ENCODE measurements at places on chromosomes 5 and 9. TPM values are rescaled to one million over a fixed set of nuclear protein-coding genes. Genes with fewer than 3 reads are reported as not detected.

DNA sequence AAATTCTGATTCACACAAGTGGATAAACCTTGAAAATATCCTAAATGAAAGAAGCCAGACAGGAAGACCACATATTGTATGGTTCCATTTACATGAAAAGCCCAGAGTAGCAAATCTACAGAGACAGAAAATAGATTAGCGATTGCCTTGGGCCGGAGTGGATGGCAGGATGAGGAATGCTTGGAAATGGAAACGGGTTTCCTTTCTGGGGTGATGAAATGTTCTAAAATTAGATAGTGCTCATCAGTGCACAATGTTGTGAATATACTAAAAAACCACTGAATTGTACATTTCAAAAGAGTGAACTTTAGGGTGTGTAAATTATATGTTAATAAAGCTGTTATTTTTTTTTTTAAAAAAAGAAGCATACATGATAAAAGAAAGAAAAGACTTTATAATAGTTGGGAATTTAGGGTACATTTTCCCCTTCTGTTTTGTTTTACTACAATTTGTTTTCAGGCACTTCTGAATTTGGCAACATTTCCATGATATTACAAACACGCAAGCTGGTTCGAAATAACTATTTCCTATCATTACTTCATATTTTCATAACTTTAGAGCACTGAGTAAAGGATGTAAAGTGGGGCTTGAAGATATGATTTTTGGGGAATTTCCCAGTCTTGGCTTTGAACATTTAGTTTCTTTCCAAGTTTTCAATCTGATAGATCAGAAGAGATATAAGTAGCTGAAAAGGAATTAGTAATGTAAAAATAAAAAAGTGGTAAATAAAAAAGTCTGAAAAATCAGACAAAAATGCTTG is 23.9 kb downstream of the SLC35A4 start:
- no peak for DNase-seq
- H3K4me1 ChIP-seq = no peaks in the 10 kb centered on the region
- no peaks in the 10 kb centered on the region for H3K36me3 ChIP-seq
- no peak overlapping the region for H3K4me3 ChIP-seq
- H3K27me3 ChIP-seq = no peaks in the 10 kb centered on the region
- H3K27ac ChIP-seq = no peak overlapping the region

- peaks cover 5% of the 10 kb centered on the region for H3K4me1 ChIP-seq
- H3K27me3 ChIP-seq = no peaks in the 10 kb centered on the region
- peaks cover 30% of the 10 kb centered on the region for H3K36me3 ChIP-seq
- H3K4me3 ChIP-seq = no peak overlapping the region
- no peak for DNase-seq
Measured at GRCh38 chr9:124412228-124412575, 3.0 kb downstream of the PSMB7 start.

GRCh38 chr9:107597743-107598217 is 108.2 kb upstream of the KLF4 start:
- no peak overlapping the region for H3K27ac ChIP-seq
- no peaks in the 10 kb centered on the region for H3K27me3 ChIP-seq
- H3K36me3 ChIP-seq = no peaks in the 10 kb centered on the region

DNA sequence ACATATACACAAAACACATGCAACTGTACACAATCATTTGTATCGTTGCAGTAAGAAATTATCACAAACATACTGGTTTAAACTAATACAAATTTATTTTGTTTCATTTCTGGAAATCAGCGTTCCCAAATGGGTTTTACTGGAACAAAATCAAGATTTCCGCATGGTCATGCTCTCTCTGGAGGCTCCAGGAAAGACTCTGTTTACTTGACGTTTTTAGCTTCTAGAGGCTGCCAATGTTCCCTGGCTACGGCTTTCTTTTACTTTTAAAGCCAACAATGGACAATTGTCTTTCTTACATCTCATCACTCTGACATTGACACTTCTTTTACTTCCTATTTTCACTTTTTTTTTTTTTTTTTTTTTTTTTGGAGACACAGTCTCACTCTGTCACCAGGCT is 793.1 kb downstream of the CDH9 start:
- H3K27ac ChIP-seq = no peak overlapping the region
- no peaks in the 10 kb centered on the region for H3K27me3 ChIP-seq
- H3K4me3 ChIP-seq = no peak overlapping the region
- DNase-seq = no peak
- H3K4me1 ChIP-seq = no peaks in the 10 kb centered on the region
- no peaks in the 10 kb centered on the region for H3K36me3 ChIP-seq

GRCh38 chr9:87599901-87600610 is 102.4 kb downstream of the DAPK1 start:
- no peak for DNase-seq
- H3K36me3 ChIP-seq = no peaks in the 10 kb centered on the region
- no peak overlapping the region for H3K27ac ChIP-seq

DNA sequence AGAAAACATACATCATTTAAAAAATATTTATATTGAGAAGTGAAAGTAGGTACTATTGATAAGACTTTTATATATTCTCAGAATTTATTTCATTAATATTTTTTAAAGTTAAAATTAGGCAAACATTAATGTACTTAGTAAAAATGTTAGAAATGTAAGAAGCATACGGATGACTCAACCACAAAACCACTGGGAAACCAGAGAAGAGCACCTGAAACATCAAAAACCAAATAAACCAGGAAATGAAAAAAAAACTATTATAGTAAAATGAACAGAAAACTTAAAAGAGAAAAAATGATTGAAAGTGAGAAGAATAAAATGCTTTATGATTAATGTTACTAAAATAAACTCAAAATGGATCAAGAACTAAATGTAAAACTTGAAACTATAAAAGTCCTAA is 233.2 kb upstream of the DAB2 start:
- no peak for DNase-seq
- H3K27ac ChIP-seq = no peak overlapping the region
- no peak overlapping the region for H3K4me3 ChIP-seq
- no peaks in the 10 kb centered on the region for H3K27me3 ChIP-seq
- H3K36me3 ChIP-seq = no peaks in the 10 kb centered on the region
- H3K4me1 ChIP-seq = peaks cover 12% of the 10 kb centered on the region

GRCh38 chr5:142364251-142365145 is 39.7 kb upstream of the SPRY4 start:
- no peak overlapping the region for H3K4me3 ChIP-seq
- no peaks in the 10 kb centered on the region for H3K36me3 ChIP-seq
- H3K27ac ChIP-seq = no peak overlapping the region
- H3K4me1 ChIP-seq = peaks cover 8% of the 10 kb centered on the region
- H3K27me3 ChIP-seq = peaks cover 17% of the 10 kb centered on the region

GRCh38 chr5:57902095-57902494 is 419.5 kb upstream of the ACTBL2 start:
- no peak overlapping the region for H3K4me3 ChIP-seq
- no peak overlapping the region for H3K27ac ChIP-seq
- H3K27me3 ChIP-seq = no peaks in the 10 kb centered on the region
- no peaks in the 10 kb centered on the region for H3K4me1 ChIP-seq

The TMEM215 gene
- total RNA-seq = not detected

GRCh38 chr5:64789457-64789856 is 20.7 kb downstream of the CWC27 start:
- no peak for DNase-seq
- H3K4me1 ChIP-seq = no peaks in the 10 kb centered on the region
- H3K27me3 ChIP-seq = no peaks in the 10 kb centered on the region

DNA sequence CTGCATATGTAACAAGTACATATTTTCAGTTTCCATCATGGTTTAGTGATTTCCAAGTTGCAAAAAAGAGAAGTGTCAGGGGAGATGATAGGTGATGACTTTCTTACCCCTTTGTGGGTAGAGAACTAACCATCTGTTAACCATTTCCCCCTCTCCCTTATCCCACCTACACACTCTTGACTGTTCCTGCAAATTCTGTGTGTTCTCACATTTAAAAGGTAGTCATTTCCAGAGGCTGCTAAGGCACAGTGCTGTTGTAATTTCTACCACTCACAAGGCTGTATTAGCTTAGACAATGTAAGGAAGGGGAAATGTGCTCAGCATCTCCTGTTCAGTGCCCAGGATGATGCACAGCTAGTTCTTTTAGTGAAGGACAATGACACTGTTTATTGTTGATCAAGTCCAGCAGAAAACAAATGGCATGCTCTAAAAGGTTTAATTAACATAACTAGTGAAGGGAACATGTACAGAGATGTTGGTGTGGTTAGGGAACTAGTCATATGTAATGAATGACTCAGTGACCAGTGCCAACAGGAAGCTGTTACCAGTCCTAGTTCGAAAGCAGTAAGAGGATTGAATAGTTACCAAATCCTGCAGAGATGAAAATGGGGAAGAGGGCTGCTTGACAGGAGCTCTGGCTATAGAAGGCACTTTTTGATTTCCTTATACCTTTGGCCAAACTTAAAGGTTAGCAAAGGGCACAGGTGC is 165.1 kb downstream of the PLK2 start:
- no peaks in the 10 kb centered on the region for H3K27me3 ChIP-seq
- H3K36me3 ChIP-seq = no peaks in the 10 kb centered on the region
- no peak overlapping the region for H3K27ac ChIP-seq
- no peak for DNase-seq

DNA sequence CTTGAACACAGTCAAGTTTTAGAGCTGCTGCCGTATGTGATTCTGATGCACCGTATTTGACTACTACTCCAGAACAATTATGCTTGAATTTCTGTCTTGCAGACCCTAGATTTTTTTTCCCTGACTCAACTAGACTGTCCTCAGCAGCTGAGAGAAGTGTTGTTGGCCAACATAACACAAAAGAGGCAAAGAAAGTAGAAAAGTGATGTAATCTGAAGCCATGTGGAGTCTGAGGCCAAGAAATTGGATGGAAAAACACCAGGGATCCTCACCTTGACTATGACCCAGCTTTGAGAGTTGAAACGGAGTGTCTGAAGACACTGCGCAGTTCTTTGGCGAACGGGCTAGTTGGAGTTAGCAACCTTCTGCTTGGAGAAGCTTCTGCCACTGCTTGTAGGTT is 36.3 kb upstream of the FGF1 start:
- no peaks in the 10 kb centered on the region for H3K27me3 ChIP-seq
- H3K27ac ChIP-seq = no peak overlapping the region
- no peak for DNase-seq
- H3K4me1 ChIP-seq = peaks cover 3% of the 10 kb centered on the region

GRCh38 chr5:180345186-180345585 is 8.0 kb downstream of the GFPT2 start:
- H3K27ac ChIP-seq = no peak overlapping the region
- H3K27me3 ChIP-seq = no peaks in the 10 kb centered on the region
- no peaks in the 10 kb centered on the region for H3K36me3 ChIP-seq
- no peak for DNase-seq
- H3K4me1 ChIP-seq = peaks cover 14% of the 10 kb centered on the region

GRCh38 chr5:68406767-68407241 is 191.2 kb downstream of the PIK3R1 start:
- H3K4me3 ChIP-seq = no peak overlapping the region
- peaks cover 13% of the 10 kb centered on the region for H3K4me1 ChIP-seq
- no peaks in the 10 kb centered on the region for H3K36me3 ChIP-seq
- no peak for DNase-seq
- H3K27ac ChIP-seq = no peak overlapping the region

The C7 gene
- not detected for total RNA-seq

GRCh38 chr9:108889649-108890067 is 27.6 kb downstream of the ACTL7A start:
- no peaks in the 10 kb centered on the region for H3K4me1 ChIP-seq
- H3K27me3 ChIP-seq = no peaks in the 10 kb centered on the region
- no peak overlapping the region for H3K27ac ChIP-seq
- DNase-seq = peak; percentile 22

The FGF18 gene
- 0.22 TPM for total RNA-seq

GRCh38 chr5:174608631-174609097 is 115.7 kb upstream of the MSX2 start:
- peak; percentile 39 for DNase-seq
- H3K27me3 ChIP-seq = no peaks in the 10 kb centered on the region
- no peaks in the 10 kb centered on the region for H3K36me3 ChIP-seq
- no peak overlapping the region for H3K27ac ChIP-seq
- peaks cover 4% of the 10 kb centered on the region for H3K4me1 ChIP-seq

- no peak overlapping the region for H3K27ac ChIP-seq
- no peak overlapping the region for H3K4me3 ChIP-seq
- no peaks in the 10 kb centered on the region for H3K4me1 ChIP-seq
- DNase-seq = no peak
- H3K27me3 ChIP-seq = no peaks in the 10 kb centered on the region
- no peaks in the 10 kb centered on the region for H3K36me3 ChIP-seq
Measured at GRCh38 chr5:95347506-95348120, 43.6 kb upstream of the FAM81B start.

- DNase-seq = no peak
- H3K36me3 ChIP-seq = no peaks in the 10 kb centered on the region
- H3K27ac ChIP-seq = no peak overlapping the region
- H3K27me3 ChIP-seq = peaks cover 26% of the 10 kb centered on the region
- H3K4me3 ChIP-seq = no peak overlapping the region
Measured at GRCh38 chr9:113823421-113823820, 52.7 kb upstream of the ZNF618 start.
